Spleen (tissue), 13 donors: ENCODE measurements at places on chromosomes 3 and 15.
A peak's percentile ranks its signal among the peaks of the same experiment; 100 is the strongest.

- DNase-seq, result no peak
Measured at GRCh38 chr15:57427367-57427821, 51.1 kb downstream of the CGNL1 start.

- DNase-seq, result no peak
Measured at GRCh38 chr15:83694536-83694935, 40.6 kb downstream of the ADAMTSL3 start.

DNA sequence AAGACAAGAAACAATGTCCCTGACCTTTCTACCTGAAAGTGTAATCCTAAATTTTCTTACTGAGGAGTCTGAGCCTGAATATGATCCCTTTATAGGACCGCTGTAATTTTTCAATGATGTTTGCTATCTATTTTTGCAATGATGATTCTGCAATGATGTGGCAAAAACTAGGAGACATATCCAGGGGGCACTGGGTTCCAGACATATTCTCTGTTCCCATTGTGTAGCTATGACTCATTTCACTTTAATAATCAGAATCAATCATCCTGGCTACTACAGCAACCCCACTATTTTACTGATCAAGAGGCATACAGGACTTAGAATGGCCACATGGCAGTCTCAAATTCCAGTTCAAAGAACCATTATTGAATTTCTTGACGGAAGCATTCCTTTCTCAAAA, 85.9 kb downstream of the AQR start:
- no peak for DNase-seq

GRCh38 chr3:97935842-97936241, 36.4 kb downstream of the RIOX2 start:
- no peak for DNase-seq

DNA sequence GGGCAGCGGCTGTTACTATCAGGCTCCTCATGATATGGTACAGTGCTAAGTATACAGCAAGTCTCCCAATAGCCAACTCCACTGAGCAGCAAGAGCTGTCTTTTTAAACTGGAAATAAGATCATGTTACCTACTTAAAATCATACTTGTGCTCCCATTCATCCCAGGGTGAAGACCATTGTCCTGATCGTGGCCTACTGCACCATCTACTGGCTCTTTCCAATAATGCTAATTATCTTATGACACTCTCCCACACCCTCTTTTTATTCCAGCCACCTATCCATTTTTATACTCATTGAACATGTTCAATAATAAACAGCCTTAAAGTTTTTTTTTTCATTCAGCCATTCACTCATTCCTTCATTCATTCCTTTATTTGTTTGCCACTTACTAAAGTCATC, 117.7 kb downstream of the GBE1 start:
- DNase-seq, result no peak

- DNase-seq, result no peak
Measured at GRCh38 chr3:101900736-101901135, 51.4 kb downstream of the NFKBIZ start.

DNA sequence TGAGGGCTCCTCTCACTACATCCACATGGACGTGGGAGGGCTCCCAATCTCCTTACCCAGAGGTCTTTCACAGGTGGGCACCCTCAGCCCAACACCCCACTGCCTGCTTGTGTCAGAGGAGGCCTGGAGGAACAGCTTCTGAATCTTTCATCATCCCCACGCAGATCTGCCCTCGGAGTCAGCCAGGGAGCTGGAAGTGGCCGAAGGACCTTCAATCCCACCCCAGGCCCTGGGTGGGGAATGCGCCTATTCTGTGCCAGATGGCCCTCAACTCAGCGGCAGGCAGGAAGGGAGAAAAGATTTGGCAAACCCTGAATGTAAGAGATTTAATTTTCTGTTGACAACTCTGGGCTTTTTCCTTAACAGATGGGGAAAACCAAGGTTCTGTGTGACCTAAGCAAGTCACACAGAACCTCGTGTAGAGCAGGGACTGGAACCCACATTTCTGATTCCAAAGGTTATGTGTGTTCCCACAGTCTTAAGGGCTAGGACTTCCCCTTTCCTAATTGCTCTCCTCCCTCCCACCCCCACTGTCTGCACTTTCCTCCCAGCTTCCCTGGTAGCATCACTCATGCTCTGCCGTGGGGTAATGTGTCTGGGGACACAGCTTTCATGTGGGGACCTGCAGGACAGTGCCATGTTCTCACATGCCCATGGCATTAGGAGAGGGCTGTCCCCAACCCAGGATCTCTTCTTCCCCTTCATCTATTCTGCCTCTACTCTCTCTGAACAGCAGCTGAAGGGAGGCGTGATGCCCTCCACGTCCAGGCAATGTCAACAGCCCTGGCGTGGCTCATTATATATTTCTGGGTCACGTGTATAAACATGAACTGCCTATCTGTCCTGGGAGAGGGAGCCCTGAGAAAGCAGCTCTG, 98.1 kb downstream of the SEMA5B start:
- peak; percentile 66 for DNase-seq

- no peak for DNase-seq
Measured at GRCh38 chr3:105613120-105613519, 246.4 kb downstream of the ALCAM start.

DNA sequence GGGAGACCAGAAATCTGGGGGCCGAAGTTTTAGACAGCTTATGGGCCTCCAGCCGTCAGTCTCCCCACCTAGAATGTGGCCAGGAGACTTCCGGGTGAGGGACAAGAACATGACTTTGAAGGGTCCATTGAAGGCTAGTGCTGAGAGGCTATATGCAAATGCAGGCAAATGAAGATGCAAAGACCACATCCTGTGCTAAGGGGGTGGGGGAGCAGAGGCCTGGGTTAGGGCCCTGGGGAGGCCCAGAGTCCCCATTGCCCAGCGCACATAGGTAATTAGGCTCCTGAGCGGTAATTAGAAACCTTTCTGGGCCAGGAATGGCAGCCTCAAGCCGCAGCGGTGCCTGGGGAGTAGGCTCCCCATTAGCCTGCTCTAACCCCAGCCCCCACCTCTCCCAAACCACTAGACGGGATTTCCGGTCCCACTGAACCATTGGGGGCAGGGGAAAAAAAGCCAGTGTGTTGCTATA, 6.8 kb downstream of the CSK start:
- peak; percentile 92 for DNase-seq

- no peak for DNase-seq
Measured at GRCh38 chr3:141308588-141309218, 59.6 kb upstream of the ZBTB38 start.

DNA sequence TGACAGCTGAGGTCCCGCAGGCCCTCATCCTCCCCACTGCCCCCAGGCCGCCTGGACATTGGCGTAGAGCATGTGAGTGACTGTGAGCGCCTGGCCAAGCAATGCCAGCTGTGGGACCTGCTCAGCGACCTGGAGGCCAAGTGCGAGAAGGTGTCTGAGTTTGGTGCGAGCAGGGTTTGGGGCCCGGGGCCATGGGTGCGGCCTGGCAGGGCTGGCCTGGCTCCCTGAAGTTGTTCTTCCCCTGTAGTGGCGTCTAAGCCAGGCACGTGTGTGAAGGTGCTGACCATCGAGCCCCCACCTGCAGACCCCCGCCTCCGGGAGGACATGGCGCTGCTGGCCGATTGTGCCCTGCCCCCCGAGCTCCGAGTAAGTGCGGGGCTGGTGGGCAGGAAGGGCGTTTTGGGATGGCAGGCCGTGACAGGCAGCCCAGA, 4.2 kb downstream of the ABTB1 start:
- peak; percentile 81 for DNase-seq

GRCh38 chr3:32431481-32431880, 39.8 kb downstream of the CMTM7 start:
- DNase-seq, result no peak

DNA sequence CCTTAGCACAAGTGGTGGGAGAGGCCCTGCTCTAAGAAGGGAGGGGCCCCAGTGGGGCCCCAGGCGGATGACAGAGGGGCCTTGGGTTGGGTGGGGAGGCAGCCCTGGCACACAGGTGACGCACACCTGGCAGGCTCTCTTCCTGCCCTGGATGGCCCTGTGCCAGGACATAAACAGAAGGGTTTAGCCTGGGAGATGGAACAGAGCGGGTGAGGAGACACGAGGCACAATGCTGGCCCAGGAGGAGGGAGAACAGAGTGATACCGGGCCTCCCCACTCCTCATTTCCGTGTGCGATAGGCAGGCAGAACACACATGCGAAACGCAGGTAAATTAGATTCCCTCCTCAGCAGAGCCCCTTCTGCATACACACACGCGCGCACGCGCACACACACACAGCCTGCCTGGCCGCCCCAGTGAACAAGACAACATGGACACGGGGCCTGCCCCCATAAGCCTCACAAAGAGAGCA, 39.8 kb downstream of the IDH2 start:
- DNase-seq, result no peak

- no peak for DNase-seq
Measured at GRCh38 chr3:121414924-121415323, 130.9 kb downstream of the POLQ start.

DNA sequence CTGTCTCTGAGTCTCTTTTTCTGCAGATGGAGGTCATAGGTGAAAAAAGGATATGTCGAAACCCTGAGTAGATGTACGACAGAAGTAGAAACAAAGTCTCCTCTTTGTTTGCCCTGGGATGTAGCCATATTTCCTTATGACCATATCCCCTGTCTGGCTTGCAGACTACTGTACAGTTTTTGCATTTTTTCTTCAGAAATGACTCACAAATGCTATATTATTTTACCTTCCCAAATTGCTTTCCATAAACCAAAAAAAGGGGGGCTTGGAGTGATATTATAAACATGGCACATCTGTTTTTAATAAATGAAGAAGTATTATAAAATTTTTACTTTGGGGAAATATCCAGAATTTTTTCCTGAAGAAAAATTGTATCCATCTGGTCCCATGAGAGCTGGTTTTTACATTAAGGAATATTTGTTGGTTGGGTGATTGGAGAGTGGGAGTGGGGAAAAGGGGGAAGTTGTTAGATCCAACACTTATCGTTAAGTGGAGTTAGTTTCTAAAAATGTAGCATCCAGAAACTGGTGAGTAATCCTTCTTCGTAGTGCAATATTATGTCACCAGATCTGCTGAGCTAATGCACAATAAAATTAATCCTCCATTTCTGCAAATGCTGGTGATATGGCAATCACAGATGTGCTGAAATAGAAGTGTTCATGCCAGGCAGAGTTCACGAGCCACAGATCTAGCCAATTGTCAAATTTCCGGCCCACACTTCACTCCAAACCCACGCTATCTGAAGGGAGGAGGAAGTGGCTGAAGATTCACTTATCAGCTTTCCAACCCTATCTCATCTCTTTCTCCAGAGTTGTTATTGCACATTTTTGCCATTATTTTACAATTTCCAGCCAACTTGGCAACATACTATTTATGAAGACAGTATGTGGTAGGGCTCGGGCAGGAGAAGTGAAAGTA, 313.6 kb upstream of the ATP11B start:
- no peak for DNase-seq

- DNase-seq, result no peak
Measured at GRCh38 chr3:150729682-150730360, 26.1 kb upstream of the ERICH6 start.

GRCh38 chr3:106552351-106553043, 683.7 kb upstream of the CBLB start:
- no peak for DNase-seq
